ENCODE measurements at places on chromosomes 6 and 20.

- DNase-seq: no peak
These were observed 181.8 kb downstream of the FOXA2 start for GRCh38 chr20:22402550-22402949.

GRCh38 chr6:7401075-7401474 lies 11.5 kb downstream of the RIOK1 start:
- no peak for DNase-seq

DNA sequence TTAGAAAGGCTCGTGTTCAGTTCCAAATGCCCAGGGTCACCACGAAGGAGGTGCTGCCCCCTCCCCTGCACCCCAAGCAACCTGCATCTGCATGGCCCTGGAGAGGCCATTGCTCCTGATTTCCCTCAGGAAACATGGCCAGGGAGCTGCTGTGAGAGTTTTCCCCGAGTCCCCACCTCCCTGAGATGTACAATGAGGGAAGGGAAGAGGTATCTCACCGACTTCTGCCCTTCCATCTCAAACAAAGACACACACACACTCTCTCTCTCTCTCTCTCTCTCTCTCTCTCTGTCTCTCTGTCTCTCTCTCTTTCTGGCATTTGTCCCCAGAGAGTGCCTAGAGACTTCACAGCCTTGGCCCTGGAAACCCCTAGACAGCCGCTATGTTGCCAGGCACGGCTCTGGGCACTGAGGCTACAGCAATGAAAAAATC lies 120.4 kb downstream of the MRPL14 start:
- DNase-seq: no peak

- no peak for DNase-seq
These were observed 3.7 kb downstream of the TFB1M start for GRCh38 chr6:155310596-155310995.

- no peak for DNase-seq
These were observed 70.5 kb upstream of the SLCO4A1 start for GRCh38 chr20:62571669-62572344.

DNA sequence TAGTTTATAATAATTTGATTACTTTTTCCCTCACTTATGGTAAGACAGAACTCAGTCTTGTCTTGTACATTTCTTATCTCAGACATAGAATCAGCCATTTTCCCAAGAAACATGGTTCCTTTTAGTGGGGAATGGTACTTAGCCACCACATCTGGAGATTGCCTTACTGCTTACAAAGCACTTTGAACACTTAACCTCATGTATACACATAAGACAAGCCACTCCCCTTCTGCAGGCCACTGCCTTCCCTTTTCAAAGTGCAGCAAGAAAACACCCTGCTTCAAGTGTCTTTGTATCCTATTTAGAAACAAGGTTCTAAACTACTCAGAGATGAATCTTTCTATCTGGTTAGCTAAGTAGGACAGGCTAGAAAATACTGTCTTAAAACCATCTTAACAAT lies 159.2 kb downstream of the UBE3D start:
- DNase-seq: no peak

GRCh38 chr6:30075094-30075789 lies at the start of gene RNF39:
Gene RNF39, minus strand, starts transcription at chr6:30075769. Its CDS starts 184 bp downstream, at chr6:30075585.
- DNase-seq: no peak

- no peak for DNase-seq
These were observed 112.4 kb downstream of the TMEM242 start for GRCh38 chr6:157210954-157211353.

Data from cortex of kidney (tissue), 1 donor.